ENCODE measurements at places on chromosomes 3 and 15.

GRCh38 chr3:96190024-96190616 lies 624.3 kb upstream of the EPHA6 start:
- no peak for DNase-seq

GRCh38 chr3:36124118-36124796 lies 256.0 kb upstream of the STAC start:
- DNase-seq = peak; percentile 4

GRCh38 chr3:122427857-122428471 lies 12.1 kb upstream of the WDR5B start:
- no peak for DNase-seq

DNA sequence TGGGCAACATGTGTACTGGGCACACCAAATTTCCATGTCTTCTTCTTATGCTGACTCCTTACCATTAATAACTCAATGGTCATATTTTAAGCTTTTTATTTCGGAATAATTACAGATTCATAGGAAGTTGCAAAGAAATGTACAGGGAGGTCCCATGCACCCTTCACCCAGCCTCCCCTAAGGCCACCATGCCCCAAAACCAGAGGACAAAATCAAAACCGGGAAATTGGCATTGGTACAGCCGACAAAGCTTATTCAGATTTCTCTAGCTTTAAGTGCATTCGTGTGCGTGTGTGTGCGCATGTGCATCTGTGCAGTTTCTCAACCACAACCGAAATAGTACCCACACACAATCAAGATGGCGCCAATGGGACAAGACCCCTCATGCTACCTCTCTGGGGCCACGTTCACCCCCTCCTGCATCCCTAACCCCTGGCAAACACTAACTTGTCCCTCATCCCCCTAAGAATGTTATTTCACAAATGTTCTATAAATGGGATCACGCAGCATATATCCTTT lies 23.4 kb downstream of the ATP10A start:
- no peak for DNase-seq

DNA sequence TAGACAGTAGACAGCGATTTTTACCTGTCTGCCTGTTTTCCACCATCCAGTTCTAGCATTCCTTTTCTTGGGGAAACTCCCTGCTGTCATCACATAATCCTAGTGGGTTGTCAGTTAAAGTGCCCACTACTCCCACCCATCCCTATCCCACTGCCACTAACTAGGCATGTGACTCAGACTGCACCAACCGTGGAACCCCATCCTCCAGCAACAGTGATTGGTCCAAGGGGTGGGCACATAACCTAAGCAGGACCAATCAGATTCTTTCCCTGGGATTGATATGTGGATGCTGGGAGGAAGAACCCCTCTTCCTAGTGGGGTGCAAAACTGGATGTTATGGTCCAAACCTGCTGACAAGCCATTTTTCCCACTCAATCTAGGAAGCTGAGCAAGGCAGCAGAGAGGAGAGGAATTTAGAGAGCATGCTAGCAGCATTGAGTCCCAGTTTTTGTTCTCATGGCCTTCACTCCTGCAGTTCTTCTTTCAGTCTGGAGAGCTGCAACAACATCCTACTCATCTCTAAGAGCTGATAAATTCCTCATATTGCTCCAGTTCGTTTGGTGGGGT lies 3.9 kb upstream of the INSYN1 start:
- DNase-seq = no peak

GRCh38 chr15:95620934-95621579 lies 709.4 kb upstream of the NR2F2 start:
- no peak for DNase-seq

GRCh38 chr3:123028233-123028828 lies 768 bp upstream of the SEMA5B start:
- DNase-seq = peak; percentile 41

DNA sequence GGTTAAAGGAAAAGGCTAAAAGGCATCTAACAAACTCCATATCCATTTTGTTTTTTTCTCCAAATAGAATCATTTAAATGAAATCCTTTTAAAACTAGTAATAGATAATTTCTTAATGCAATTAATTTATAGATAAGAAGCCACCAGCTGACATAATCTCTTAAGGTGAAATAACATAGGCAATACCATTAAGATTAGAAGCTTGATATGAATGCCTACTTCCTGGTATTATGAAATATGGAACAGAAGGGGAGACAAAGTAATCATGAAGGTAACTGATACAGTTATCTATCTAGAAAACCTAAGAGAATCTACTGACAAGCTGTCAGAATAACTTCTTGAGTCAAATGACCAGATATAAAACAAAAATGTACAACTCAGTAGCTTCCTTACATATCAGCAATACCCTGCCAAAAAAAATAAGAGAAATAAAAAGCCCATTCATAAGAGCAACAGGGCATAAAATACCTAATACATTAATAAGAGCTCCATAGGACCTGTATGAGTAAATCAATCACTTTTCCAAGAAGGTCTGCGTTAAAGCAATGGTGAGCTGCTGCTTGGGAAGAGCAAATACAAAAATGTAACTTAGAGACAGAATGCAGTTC lies 10.7 kb downstream of the EHD4 start:
- no peak for DNase-seq

DNA sequence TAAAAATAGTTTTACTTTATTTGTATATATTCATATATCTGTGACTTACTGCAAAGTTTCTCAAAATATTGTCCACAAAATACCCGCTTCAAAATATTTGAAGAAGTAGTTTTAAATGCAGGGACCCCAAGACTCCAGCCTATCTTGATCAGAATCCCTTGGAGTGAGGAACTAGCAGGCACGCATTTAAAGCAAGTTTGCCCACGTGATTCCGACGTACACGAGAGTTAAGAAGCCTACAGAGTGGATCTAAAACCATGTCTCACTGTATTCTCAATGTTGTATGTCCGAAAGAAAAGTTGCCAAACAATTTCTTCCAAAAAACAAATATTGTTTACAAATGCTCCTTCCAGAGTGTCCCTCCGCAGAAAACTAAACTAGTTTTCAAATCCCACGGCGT lies 1.7 kb downstream of the GABRB3 start:
- DNase-seq = no peak

DNA sequence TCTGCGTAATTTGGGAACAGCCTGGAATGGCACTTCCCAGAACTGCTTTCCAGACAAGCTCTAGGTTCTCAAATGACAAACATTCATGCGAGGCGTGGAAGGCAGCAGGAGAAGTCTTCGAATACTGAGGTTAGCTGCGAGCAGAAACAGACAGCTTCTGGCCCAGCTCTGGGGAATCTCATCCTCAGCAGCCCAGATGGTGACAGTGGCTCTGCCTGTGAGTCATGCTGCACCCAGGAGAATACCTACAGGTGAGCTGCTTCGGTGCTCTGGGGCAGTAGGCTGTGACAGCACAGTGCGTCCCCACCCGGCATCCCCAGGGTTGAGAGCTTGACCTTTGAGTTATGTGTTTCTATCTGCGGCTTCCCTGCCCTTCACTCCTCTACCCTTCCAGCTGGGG lies 258.6 kb downstream of the KLF13 start:
- no peak for DNase-seq

DNA sequence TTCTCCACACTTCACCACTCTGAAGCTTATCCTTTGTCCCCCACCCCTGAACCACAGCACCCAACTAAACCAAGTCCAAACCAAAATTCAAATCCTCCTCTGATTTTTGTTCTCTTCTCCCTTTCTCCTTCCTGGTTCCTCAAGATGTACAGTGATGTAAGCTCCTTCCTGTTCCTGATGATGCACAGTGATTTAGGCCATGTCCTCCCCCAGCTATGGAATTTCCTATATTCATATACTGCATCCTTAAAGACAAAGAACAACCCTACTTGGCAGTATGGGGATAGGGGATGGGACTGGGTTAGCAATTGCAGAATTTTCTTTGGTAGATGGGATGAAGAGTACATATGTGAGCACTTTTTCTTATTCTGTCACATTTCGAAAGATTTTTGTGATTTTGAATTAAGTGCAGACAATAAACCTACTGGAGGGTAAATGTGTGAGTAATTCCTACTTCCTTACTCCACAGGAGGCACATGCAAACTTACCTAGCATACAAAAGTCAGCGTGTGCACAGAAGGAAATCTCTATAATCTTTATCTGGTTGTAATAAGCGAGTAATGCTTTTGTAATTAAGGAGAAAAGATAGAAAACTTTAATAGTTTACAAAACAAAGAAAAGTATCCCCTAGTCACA lies 125.0 kb downstream of the ANO10 start:
- no peak for DNase-seq

DNA sequence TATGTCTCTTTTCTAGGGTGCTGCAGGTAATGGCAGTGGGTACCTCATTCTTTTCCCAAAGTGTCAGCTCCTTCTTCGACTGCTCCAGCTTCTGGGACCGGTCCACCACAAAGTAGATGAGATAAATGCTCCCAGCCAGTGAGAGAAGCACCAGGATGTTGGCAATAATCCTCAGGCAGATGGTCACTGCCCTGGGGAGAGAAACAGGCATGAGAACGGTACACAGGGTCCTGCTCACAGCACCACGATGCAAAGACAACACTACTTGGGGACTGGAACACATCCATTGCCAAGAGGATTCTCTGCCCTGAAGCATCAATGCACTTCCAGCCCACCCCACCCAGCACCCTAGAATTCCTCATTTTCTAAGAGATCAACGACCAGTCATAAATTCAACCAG lies 22.4 kb downstream of the TMC3 start:
- no peak for DNase-seq

- no peak for DNase-seq
Observed at GRCh38 chr3:18738393-18739098, 313.4 kb upstream of the SATB1 start.

GRCh38 chr3:58924578-58924977 lies 125.2 kb downstream of the CFAP20DC start:
- DNase-seq = no peak

- DNase-seq = no peak
Observed at GRCh38 chr3:89447243-89447642, 339.8 kb downstream of the EPHA3 start.

GRCh38 chr3:5264896-5265770 lies 77.6 kb downstream of the EDEM1 start:
- DNase-seq = no peak

GRCh38 chr3:142436951-142437585 lies 10.8 kb downstream of the XRN1 start:
- no peak for DNase-seq

GRCh38 chr3:38521391-38521987 lies 25.3 kb downstream of the EXOG start:
- peak; percentile 29 for DNase-seq

DNA sequence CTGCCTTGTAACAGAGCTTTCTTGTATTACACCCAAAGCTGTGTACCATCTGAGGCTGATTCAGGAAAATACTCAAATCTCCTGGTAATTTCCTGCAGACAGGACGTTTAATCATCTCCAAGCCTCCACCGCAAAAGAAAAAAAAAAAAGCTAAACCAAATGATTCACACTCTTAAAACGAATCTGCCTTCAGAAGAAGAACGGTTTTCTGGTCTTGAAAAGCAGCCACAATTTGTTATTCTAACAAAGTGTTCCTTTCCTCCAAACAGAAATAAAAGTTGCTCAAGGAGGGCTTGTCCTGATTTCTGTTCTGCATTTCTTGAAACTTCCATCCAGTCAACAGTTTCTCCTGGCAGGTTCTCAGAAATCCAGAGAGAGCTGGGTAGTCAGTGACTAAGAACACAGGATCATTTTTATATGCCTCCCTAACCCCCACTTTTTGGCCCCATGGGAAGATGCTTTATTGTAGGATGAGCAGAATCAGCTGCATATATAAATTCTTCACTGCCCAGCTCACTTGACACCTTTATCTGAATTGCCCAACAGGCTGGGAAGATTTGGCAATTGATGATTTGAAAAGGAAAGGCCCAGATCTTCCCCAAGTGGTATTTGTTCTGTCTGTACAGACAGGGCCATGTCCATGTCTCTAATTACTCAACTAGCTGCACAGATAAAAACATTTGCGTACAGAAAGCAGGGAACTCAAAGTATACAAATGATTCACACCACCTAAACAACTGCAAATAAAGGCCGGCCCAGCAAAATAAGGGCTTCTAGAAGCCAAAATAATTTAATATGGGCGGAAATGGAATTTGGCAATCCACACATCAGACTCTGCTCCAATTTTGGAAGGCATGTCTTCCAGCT lies 41.0 kb upstream of the PRICKLE2 start:
- DNase-seq = no peak

DNA sequence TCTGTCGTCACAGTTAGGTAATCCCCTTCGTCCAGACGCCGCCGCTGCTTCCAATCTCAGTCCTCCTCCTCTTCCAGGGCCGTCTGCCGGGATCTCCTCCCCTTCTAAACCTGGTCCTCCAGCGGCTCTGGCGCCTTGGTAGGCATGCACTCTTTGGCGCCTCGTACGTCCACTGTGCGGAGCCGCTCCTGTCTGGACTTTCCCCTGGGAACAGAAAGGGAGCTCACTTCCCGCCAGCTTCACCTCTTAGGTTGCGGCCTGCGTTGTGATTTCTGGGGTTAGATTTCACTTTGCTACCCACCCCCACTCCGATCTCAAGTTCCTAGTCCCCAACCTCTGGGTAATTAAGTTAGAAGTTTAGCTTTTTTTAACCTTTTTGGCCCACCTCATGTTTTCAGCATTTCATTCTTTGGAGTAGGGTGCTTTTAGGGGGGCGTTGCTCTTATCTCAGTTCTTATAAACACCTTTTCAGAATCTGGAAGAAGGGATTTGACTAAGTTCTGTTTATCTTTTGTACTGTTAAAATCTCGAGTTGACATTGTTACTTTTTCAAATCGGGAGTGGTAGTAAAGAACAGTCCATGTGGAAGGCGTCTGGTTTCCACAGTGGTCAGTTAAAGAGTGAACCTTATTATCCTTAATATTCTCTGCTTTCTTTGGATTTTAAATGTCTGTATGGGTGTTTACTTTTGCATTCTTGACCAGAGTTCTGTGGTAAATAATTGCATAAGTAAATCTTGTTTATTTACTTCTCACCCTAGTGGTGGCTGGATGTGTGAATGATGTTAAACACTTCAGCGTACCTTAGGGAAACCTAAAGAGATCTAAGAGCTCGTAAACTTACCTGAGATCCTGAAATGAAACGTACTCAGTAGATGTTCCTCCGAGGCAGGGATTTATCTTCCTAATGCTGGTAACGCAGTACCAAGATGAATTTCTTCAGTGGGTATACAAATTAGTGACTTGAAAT lies 611 bp downstream of the CTDSPL2 start:
- peak; percentile 54 for DNase-seq

GRCh38 chr3:93926789-93927188 lies 46.9 kb downstream of the PROS1 start:
- DNase-seq = no peak

GRCh38 chr3:155196131-155197021 lies 97.1 kb downstream of the STRIT1 start:
- no peak for DNase-seq

GRCh38 chr3:107855710-107856109 lies 235.1 kb downstream of the CD47 start:
- no peak for DNase-seq

DNA sequence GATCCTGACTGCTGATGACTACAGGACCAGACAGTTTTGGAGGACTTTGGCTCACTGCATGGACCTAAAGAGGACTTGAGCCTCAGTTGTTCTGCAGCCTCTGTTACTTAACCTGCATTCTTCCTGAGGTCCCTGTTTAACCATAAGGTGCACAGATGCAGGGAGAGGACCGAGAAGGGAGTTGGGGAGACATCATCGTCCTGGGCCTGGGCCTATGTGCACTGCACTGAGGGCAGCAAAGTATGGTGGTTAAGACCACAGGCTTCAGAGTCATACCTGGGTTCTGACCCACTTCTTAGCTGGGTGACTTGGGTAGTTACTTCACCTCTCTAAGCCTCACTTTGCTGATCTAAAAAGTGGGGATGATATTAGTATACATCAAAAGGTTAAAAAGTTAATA lies 21.9 kb downstream of the KY start:
- DNase-seq = no peak

All from NCI-H1092 (cell line).